ENCODE measurements at places on chromosomes 6 and 20. TPM values are rescaled to one million over a fixed set of nuclear protein-coding genes. Genes with fewer than 3 reads are reported as not detected.

IRF4 gene
- total RNA-seq, result 1.8 TPM

GRCh38 chr20:41167118-41167470 is 29.8 kb downstream of the PLCG1 start:
- H3K4me3 ChIP-seq, result no peak overlapping the region
- no peaks in the 10 kb centered on the region for H3K27me3 ChIP-seq
- H3K27ac ChIP-seq, result no peak overlapping the region
- peaks cover 70% of the 10 kb centered on the region for H3K36me3 ChIP-seq
- no peak for DNase-seq

GRCh38 chr6:159931112-159931511 is 37.8 kb upstream of the IGF2R start:
- H3K4me1 ChIP-seq, result peaks cover 64% of the 10 kb centered on the region
- DNase-seq, result no peak
- H3K27ac ChIP-seq, result no peak overlapping the region
- no peak overlapping the region for H3K4me3 ChIP-seq
- no peaks in the 10 kb centered on the region for H3K27me3 ChIP-seq

DNA sequence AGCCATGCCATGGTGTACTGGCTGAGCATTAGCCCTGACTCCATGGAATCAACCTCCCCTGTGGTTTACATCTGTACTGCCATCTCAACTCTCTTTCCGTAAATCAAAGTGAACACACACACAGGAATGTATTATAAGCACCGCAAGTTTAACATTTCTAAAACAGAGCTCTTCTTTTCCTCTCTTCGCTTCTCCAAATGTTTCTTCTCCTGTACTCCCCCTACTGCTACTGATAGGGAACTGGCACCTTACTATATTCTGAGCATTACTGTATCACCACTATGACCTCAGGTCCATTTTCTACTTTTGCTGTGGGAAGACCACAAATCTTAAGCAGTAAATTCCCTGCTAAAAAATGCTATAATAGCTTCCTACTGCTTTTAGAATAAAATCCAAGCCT is 101.2 kb downstream of the NUS1 start:
- no peaks in the 10 kb centered on the region for H3K27me3 ChIP-seq
- no peaks in the 10 kb centered on the region for H3K36me3 ChIP-seq
- DNase-seq, result no peak
- no peak overlapping the region for H3K27ac ChIP-seq
- H3K4me1 ChIP-seq, result no peaks in the 10 kb centered on the region
- no peak overlapping the region for H3K4me3 ChIP-seq

FNDC1 gene
- total RNA-seq, result 4.1 TPM

DNA sequence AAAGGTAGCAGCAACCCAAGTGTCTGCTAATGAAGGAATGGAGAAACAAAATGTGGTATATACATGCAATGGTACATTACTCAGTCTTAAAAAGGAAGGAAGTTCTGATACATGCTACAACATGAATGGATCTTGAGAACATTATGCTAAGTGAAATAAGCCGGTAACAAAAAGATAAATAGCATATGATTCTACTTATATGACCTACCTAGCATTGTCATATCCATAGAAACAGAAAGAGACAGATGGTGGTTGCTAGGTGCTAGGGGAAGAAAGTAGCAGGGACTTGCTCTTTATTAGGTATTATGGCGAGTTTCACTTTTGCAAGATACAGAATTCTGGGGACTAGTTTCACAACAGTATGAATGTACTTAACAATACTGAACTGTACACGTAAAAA is 46.6 kb downstream of the UBR2 start:
- H3K27me3 ChIP-seq, result no peaks in the 10 kb centered on the region
- no peak for DNase-seq
- no peak overlapping the region for H3K27ac ChIP-seq
- H3K4me1 ChIP-seq, result no peaks in the 10 kb centered on the region
